Memory B cell (primary cell): ENCODE measurements at places on chromosomes 16 and 17.

GRCh38 chr17:79986411-79987186, 49.1 kb downstream of the TBC1D16 start:
- DNase-seq: no peak

DNA sequence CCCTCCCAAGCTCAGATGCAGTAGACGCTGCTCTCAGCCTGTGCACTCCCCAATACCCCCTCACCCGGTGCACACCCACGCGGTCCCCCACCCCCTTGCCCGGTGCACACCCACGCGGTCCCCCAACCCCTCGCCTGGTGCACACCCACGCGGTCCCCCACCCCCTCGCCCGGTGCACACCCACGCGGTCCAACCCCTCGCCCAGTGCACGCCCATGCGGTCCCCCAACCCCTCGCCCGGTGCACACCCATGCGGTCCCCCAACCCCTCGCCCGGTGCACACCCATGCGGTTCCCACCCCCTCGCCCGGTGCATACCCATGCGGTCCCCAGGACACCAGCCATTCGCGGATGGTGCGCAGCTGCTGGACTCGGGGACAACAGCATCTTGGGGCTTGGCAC, 19.9 kb upstream of the CYTH1 start:
- DNase-seq: no peak

DNA sequence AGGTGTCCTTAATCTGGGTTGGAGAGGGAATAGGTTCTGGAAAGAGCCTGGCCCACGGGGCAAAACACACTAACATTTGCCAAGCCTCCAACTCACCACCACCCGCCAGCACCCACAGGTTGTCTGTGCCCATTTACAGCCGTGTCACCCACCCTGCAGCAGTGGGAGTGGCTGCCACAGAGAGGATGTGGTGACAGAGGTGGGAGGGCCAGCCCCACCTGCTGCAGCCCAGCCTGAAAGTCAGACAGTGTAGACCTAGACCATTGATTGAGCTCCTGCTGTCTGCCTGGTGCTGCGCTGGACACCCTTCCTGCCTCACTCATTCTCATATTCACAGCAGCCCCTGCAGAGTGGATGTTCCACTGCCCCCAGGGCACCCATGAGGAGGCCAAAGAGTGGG, 44.7 kb downstream of the IL21R start:
- peak; percentile 30 for DNase-seq

DNA sequence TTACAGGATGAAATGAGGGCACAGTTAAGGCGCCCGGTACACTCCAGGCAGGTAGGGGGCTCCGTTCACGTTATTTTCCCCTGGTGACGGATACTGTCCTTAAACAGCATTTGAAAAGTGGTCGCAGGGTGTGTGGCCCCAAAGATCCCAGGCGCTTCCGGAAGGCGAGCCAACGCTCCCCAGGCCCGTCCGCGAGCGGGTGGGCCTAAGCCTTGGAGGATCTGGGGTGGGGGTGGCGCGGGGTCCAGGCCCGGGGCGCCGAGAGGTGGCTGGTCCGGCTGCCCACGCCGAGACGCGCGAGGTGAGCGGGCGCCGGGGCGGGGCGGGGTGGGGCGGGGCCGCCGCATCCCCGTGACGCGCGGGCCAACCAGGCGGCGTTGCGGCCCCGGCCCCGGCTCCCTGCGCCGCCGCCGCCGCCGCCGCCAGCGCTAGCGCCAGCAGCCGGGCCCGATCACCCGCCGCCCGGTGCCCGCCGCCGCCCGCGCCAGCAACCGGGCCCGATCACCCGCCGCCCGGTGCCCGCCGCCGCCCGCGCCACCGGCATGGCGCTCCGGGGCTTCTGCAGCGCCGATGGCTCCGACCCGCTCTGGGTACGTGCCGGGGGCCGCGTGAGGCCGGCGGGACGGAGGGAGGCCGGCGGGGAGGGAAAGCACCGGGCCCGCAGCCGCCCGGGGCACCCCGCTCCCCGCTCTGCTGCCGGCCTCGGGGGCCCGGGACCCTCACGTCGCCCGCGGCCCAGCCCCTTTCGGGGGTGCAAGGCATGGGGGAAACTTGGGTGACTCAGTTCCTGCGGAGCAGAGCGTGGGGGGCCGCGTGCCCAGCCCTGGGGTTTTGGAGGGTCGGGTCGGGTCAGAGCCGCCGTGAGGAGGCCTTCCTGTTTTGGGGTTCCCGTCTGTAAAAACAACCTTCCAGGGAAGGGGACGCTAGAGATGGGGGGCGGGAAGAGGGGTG, at the start of gene ABCC1:
TSS of gene ABCC1 (plus strand) at position 407 of the 951 bp plus-strand sequence. CDS start at position 543, 136 bp downstream.
- DNase-seq: peak; percentile 57

DNA sequence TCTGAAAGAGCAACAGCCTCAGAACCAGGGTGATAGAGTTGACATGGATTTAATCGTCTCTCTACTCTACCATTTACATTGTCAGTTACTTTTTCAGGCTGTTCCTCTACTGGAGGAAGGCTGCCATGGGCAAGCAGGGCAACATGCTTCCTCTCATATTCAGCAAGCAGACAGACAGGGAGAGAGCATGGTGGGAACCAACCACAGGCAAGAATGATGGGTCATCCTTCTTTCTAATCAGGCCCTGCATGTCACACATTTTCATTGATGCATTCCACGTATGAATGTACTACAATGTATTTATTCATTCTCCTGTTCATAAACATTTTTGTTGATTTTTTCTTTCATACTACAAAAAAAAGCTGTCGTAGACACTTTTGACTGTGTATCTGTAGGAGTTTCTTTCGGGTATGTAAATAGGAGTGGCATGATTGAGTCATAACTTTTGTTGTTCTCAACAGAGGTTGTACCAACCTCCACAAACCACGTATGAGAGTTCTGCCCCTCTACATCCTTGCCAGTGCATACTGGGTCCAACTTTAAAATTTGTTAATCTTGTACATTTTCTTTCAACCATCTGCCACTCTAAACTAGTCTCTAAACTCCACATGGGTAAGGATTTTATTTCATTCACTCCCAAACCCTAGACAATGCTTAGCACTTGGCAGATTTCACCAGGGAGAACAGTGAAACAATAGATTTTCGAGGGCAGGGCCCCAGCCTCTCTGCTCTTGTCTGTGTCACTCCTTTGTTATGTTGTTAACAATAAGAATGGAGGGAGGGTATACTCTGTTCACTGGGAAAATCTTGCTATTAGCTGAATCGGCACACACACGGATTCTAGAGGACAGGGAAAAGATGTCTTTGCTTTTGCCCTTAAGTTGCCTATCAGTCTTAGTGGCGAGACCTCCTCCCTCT, 58.7 kb downstream of the CMC2 start:
- no peak for DNase-seq

DNA sequence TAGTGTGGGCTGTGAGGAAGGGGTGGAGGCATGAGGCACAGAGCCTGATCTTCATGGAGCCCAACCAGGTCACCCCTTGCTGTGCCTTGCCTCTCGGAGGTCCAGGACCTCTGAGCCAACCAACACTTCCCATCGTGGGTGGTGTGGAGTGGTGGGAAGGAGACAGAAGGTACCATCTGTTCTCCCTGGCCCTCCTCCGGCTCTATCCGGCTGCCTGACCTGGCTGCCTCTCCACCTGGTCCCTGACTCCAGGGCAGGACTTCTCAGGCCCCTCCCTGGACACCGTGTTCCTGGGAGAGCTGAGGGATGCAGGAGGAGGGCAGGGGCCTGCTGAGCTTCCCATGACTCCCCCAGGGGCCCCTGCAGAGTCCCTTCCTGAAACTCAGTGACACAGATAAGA, 3.9 kb downstream of the PDK2 start:
- no peak for DNase-seq

DNA sequence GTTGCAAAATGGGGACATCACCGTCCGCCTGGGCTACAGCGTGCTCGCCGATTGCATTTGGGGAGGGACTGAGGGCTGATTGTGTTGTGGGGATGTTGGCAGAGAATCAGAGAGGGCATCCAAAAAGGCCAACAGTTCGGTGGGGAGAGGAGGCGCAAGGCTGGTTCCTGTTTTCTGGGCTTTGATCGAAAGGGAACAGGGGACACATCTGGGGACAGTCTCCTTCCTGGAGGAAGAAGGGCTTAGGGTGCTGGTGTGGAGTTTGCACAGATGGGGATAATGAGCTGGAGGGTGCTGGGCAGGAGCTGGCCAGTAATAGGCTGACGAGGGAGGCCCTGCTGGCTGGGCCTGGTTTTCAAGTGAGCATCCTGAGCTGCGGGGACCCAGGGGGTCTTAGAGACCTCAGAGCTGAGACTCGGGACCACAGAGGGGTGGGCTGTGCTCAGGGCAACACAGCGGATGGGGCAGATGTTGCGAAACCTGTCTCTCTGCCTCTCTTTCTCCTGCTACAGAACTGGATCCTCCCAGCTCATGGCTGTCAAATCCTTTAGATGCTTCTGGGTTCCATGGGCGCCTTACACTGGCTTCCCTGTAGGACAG, 288.7 kb downstream of the SEC14L1 start:
- no peak for DNase-seq
